ENCODE measurements at places on chromosomes 4 and X.

GRCh38 chr4:38210396-38211114 lies 250.4 kb downstream of the PTTG2 start:
- no peak for DNase-seq

- DNase-seq, result no peak
Observed at GRCh38 chr4:37812713-37813112, 13.8 kb upstream of the PGM2 start.

DNA sequence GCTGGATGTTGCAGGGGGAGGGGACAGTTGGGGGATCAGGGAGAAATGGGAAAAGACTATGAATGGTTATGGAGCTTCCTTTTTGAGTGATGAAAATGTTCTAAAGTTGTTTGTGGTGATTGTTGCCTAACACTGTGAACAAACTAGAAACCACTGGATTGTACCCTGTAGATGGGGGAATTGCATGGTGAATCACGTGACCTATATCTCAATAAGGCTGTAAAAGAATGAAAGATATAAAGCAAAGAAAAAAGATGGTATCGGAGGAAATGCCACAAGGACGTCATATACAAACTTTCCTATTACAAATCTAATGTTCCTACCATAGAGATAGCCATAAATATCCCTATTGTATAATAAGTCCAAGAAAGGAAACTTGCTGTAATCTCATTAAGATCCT lies 20.6 kb upstream of the CT55 start:
- no peak for DNase-seq

- DNase-seq, result no peak
Observed at GRCh38 chr4:30535255-30535654, 184.9 kb upstream of the PCDH7 start.

DNA sequence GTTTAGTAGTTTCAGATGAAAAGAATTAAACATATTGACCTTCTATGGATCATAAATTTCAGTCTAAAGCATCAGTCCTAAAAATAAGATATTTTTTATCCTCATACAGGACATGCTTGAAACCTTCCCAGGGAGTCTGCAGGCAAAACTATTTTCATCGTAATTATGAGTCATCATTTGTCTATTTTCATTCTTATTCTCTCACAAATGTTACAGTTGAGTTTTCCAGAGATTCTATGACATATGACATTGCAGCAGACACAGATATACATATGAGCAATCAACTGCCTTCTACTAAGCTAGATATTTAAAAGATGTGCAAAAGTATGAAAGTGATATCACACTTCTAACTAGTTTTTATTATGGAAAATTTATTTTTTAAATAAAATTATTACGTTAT lies 398.0 kb downstream of the MAGEB5 start:
- no peak for DNase-seq

- no peak for DNase-seq
Observed at GRCh38 chr4:26896636-26897035, 36.0 kb downstream of the STIM2 start.
